Endothelial cell (in vitro differentiated cells): ENCODE measurements at places on chromosomes 11 and 22. TPM values are rescaled to one million over a fixed set of nuclear protein-coding genes. Genes with fewer than 3 reads are reported as not detected.
A peak's percentile ranks its signal among the peaks of the same experiment; 100 is the strongest.

DNA sequence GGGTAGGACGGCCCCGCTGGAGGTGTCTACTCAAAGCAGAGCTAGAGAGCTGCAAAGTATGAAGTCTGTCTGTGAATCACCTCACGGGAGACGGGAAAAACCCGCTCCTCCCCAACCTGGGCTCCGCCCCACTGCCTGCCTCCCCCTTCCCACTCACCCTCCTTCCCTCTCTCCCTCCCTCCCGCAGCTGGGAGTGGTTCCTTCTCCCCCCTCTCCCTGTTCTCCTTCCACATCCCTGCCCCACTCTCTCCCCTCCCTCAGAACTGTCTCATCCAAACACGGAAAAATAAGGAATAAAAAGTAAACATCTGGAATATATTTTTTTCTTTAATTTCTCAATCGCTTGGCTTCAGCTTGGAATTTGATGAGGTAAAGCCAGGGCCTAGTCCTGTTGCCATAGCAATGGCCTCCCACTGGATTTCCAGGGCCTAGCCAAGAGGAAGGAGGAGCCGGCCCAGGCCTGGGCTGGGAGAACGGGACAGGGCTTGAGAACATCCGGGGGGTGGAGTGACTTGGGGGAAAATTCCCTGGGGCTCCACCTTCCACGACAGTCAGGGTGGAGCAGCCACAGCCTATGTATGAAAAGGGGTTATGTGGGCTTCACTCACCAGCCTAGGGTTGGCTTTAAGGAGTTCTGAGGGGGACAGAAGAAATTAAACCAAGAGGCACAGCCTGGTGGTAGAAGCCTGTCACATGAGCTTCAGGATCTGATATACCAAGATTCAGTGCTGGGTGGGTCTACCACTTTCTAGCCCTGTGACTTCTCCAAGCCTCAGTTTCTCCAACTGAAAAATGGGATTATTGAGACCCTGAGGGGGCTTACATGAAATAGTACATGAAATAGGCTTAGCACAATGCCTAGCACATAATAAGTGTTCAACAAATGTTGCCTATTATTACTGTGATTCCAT is 2.2 kb downstream of the TNKS1BP1 start:
- peak; percentile 61 for DNase-seq

- DNase-seq: no peak
These were observed 184.5 kb downstream of the EFCAB6 start for GRCh38 chr22:43627485-43628213.

GRCh38 chr11:37107831-37108230 is 509.8 kb upstream of the RAG2 start:
- DNase-seq: no peak

- peak; percentile 46 for DNase-seq
These were observed 4.0 kb upstream of the RCOR2 start for GRCh38 chr11:63920939-63921417.

DNA sequence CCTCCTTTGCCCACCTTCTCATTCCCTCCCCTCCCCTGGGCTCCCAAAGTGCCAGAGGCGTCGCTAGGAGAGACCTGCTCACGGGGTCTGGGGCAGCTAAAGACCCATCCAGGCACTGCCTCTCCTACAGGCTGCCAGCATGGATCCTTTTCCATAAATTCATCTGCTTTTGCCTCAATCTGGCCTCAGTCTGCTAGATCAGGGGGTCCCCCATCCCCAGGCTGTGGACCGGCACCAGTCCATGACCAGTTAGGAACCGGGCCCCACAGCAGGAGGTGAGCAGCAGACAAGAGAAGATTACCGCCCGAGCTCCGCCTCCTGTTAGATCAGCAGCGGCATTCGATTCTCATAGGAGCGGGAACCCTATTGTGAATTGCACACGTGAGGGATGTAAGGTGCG is 12.3 kb downstream of the LTO1 start:
- DNase-seq: no peak

DNA sequence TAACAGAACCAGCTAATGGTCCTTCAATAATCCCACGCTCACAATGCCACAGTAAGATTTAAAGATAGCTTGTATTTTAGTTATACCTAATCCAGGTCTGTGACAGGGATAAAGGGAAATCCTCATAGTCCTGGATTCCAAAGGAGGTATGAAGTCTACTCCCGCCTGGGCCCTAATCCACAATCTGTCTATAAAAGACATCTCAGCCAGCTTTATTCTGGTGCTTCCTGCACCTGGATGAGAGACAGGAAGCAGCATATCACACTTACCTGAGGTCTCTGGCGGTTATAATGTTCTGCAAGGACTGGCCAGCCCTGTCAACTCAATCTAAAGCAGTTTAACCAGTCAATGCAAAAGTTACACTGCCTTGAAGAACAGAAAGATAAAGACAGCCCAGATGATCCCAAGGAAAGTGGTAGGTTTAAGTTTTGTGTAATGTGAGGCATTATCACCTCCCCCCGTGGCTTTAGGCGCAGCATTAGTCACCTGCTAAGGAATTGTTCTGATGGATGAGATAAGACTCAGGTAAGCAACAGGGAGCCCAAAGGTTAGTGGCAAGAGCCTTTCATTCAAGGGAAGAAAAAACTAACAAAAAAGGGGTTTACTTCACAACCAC is 57.6 kb downstream of the PLEKHA7 start:
- DNase-seq: no peak

DNA sequence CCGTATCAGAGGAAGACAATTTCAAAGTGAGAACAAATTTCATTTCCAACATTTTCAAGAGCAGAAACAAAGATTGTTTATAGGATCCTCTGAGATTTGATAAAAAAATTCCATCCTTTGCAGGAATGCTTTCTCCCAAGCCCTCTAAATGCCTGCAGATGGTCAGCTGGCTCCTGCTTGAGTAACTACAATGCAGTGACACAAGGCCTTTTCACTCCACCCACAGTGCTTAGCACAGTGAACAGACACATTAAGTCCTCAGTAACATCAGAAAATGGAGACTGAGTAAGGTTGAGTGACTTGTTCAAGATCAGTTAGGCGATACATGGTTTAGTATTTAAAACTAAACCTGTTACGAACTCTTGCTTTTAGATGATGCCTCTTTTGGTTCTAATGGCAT is 527.1 kb upstream of the CCDC90B start:
- no peak for DNase-seq

PATE4 gene
- total RNA-seq: 0.31 TPM

ART1 gene
- total RNA-seq: not detected

- no peak for DNase-seq
These were observed 809 bp upstream of the IRF7 start for GRCh38 chr11:616320-617198.

ALG9 gene
- total RNA-seq: 35.8 TPM

- no peak for DNase-seq
These were observed 32.9 kb downstream of the PISD start for GRCh38 chr22:31628969-31629708.

MYBPC3 gene
- not detected for total RNA-seq

- no peak for DNase-seq
These were observed 24.4 kb downstream of the GRAP2 start for GRCh38 chr22:39925273-39925672.

GRCh38 chr11:2248762-2249161 is 21.6 kb downstream of the ASCL2 start:
- no peak for DNase-seq

DNA sequence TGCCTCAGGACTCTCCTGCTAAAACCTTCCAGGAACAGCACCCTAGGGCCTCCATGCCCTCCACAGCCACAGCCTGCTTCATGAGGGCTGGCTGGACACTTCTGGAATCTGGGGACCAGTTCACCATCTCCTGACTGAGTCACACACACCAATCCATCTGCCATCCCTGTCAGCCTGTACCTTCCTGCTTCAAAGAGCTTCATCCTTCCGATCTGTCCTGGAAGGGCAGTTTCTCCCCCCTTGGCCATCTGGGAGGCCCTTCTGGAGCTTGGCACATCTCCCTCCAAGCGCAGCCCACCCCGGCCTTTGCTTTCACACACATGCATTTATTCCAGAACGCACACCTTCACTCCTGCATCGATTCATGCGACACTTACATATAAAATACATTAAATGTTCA is 13.0 kb downstream of the APBB1 start:
- DNase-seq: no peak

DNA sequence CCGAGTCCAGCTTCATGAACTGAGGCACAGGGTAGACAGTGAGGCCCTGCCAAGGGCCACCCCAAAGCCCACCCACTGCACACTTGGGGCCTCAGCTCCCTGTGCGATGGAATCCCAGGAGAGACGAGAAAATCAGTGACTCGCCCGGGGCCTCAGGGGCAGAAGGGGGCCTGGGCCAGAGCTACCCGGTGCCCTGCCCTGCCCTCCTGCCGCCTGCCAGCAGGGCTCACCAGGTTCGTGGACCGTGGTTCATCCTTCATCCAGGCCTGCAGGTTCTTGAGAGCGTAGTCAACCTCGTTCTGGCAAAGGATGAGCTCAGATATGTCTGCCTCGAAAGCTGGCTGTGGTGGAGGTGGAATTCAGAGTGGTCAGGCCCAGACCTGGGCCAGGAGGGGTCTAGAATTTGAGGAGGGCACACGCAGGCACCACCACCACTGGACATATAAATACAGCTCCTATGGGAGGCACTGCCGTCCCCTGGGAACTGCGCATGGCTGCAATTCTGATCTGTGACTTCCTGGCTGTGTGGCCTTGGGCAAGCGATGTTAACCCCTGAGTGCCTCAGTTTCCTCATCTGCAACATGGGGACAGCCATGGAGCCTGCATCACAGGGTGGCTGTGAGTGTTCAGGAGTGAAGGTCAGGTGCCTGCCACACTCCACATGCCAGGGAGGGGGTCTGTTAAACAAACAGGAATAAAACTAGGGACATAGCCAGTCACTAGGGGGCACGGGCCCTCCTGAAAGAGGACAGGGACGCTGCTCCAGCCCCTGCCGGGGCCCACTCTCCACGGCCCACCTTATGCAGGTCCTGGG is 7.5 kb downstream of the ALDH3B2 start:
- no peak for DNase-seq

IL17REL gene
- total RNA-seq: 0.15 TPM

DNA sequence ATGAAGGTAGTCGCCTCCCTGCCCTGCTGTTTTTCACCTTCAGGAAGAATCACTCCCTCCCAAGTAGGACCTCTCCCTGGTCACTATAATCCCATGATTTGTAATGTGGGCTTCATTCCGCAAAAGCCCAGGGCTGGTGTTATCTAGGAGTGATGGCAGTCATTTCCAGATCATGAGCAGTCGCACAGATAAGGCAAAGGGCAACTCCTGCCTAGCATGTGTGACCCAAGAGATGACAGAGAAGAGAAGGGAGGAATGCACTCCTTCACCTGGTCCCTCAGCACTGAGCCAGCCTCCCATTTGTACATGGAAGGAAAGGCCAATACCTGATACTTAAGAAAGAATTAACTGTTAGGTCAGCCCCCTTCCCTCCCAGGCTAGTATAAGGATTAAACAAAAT is 102.9 kb downstream of the RPL27A start:
- no peak for DNase-seq

DNA sequence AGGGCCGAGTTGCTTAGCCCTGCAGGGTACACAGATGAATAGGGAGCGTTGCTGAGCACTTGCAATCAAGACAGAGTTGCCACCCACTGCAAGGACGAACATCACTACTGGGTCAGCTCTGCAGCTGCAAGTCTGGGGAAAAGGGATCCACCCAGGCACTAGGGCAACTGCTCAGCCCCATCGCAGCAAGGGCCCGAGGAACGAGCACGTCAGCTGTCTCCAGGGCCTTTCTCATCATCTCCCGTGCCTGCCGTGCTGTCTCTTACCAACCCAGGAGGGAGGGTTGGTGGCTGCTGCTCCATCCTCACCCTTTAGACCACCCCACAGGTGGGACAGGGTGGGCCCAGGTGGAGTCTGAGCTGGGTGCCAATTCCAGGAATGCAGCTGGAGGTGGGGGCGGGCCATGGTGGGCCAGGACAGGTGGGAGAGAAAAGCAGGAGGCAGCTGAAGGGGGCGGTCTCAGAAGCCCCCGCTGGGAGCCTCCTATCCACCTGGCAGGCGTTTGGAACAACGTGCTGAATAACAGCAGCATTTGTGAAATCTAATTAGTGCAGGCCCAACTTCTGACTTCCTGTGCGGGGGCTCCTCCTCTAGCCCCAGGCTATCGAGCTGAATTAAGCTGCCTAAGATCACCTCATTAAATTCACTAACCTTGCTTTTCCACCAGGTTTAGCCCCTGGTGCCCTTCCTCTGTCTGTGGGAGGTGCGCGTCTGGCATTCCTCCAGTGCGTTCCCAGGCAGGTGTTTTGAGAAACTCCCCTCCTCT is 252.5 kb downstream of the ST3GAL4 start:
- no peak for DNase-seq

MRGPRX4 gene
- not detected for total RNA-seq

GRCh38 chr11:66971488-66971887 is 3.6 kb upstream of the C11orf86 start:
- DNase-seq: no peak

- no peak for DNase-seq
These were observed 1794.1 kb upstream of the RAG2 start for GRCh38 chr11:38392176-38392575.

DNA sequence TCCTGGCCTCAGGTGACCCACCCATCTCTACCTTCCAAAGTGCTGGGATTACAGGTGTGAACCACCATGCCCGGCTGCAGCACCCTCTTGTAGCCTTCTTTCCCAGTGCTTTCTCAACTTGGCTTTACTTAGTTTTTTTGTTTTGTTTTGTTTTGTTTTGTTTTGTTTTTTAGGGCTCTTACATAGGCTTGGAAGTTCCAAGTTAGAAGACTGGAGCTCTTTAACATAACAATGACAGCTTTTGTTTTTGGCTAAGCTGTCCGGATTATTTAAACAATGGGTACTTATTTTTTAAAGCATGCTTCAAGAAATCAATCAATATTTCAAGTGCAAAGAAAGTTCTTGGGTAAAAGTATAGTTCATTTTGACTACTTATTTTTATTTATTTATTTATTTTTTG is 25.9 kb downstream of the KMT2A start:
- no peak for DNase-seq

- DNase-seq: no peak
These were observed 424.4 kb upstream of the LARGE1 start for GRCh38 chr22:34344702-34345101.

DNA sequence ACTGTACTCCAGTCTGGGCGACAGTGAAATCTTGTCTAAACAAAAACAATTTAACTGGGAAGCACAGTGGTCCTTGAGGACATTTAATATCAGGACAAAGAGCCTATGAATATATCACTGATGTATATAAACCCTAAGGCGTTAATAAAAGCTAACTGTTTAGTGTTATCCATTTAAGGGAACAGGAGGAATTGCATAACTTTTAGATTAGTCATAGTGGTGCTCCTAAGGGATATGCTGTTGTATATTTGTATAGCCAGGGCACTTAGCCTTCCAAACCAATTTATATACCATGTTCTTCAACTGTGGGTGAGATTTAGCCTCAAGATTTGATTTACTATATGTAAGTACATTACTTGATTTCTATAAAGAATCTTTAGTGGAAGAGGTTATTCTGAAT is 3.0 kb upstream of the CHEK1 start:
- DNase-seq: no peak

TCN1 gene
- total RNA-seq: not detected

ROBO4 gene
- 28.8 TPM for total RNA-seq

- DNase-seq: no peak
These were observed 7.6 kb downstream of the MS4A4E start for GRCh38 chr11:60235321-60235720.

- no peak for DNase-seq
These were observed 148.6 kb downstream of the TRIM29 start for GRCh38 chr11:119989159-119989821.

BDNF gene
- 0.10 TPM for total RNA-seq
